CD4-positive, alpha-beta T cell treated with Interleukin-12 subunit alpha and Interleukin-12 subunit beta, for 1 hour (primary cell): ENCODE measurements at places on chromosomes 5 and 9.
A peak's percentile ranks its signal among the peaks of the same experiment; 100 is the strongest.

DNA sequence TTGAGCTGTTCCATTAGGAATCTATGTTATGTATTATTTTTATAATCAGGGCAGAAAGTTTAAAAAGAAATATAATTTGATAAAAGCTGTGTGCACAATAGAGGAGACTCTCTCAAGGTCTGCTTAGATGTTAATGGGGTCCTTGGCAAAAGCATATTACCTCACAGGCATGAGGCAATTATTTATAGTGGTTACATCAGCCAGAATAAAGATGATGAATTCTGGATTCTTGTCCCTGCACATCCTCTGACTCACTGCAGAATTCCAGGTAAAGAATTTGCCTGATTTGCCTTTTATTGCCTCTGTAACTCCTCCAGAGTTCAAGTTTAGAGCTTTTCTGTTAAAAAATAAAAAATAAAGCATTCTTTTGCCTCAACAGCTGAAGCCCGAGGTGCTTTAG is 253.6 kb downstream of the MAST4 start:
- DNase-seq: no peak

DNA sequence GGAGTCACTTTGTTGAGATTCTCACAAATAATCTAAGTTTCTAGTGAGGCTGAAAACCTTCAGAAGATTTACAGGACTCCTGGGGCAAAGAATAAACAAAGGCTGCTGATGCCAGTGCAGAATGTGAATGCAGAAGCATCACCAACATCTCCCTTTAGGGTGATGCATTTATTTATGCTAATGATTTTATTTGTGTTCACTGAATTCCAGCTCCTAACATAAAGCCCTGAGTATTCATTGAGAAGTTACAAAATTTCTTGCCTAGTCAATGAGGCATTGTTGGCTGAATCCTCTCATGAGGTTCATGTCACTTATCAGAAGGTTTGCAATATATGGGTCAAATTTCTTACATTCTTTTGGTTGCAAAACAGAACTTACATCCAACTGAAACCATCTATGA is 70.0 kb downstream of the GRIN3A start:
- no peak for DNase-seq

GRCh38 chr9:93260263-93261066 is 76.5 kb downstream of the WNK2 start:
- no peak for DNase-seq

- DNase-seq: no peak
These were observed 489.8 kb downstream of the MAT2B start for GRCh38 chr5:163995206-163995605.

GRCh38 chr5:89584339-89584956 is 701.5 kb upstream of the MEF2C start:
- DNase-seq: no peak

DNA sequence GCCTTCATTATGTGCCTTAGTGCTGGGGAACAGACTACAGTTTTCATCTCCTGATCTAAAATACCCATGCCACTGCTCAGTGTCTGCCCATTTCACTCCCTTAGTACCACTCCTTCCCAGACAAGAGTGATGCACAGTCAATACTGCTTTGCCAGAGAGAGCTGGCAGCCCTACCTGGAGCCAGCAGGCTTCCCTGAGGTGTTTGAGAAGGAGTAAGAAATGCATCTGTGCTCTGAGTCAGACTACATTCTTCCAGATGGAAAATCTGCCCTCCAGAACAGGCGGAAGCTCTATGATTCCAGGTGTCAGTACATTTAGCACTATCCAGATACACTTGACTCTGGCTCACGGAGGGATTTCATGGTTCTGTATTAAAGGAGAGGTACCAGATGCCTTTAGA is 209.8 kb downstream of the BRINP1 start:
- DNase-seq: no peak

DNA sequence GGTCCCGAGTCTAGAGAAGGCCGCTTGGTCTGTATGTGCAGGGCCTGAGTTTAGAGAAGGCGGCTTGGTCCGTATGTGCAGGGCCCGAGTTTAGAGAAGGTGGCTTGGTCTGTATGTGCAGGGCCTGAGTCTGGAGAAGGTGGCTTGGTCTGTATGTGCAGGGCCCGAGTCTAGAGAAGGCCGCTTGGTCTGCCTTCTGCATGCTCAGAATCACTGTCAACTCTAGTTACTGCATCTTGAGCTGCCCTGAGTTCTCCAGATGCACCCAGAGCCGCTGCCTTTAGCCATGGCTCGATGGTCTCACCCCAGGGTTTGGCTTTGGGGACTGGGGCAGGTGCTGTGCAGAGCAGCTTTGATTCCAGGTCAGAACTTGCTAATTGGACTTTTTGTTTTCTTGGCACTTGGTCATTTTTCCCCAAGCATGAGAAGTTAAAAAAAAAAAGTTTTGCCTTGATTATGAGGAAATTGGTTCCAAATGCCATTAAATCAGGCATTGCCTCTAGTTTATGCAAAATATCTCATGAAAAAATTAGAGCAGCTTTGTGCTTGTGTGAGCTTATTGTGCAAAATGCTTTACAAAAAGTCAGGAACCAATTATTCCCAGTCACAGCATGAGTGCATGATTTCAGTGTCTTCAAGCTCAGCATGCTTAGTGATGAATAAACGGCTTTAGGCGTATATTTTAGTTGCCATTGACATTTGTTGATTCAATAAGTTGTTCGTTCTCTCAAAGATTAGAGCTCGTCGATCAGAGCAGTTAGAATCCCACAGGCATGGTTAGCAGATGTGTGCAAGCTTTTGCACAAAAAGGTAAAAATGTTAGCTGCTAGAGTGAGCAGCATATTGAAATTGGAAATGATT is 25.4 kb upstream of the EXOC3 start:
- no peak for DNase-seq

DNA sequence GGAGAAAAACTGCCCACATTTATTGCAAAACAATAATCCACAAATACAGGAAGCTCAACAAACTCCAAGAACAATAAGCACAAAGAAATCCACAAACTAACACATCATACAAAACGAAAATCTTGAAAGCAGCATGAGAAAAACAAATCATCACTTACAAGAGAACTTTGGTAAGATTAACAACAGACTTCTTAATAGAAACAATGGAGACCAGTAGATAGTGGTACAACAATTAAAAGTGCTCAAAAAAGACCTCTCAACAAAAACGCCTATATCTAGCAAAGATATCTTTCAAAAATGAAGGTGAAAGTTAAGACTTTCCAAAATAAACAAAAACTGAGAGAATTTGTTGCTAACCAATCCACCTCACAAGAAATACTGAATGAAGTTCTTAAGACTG is 38.4 kb downstream of the CDKL3 start:
- no peak for DNase-seq

DNA sequence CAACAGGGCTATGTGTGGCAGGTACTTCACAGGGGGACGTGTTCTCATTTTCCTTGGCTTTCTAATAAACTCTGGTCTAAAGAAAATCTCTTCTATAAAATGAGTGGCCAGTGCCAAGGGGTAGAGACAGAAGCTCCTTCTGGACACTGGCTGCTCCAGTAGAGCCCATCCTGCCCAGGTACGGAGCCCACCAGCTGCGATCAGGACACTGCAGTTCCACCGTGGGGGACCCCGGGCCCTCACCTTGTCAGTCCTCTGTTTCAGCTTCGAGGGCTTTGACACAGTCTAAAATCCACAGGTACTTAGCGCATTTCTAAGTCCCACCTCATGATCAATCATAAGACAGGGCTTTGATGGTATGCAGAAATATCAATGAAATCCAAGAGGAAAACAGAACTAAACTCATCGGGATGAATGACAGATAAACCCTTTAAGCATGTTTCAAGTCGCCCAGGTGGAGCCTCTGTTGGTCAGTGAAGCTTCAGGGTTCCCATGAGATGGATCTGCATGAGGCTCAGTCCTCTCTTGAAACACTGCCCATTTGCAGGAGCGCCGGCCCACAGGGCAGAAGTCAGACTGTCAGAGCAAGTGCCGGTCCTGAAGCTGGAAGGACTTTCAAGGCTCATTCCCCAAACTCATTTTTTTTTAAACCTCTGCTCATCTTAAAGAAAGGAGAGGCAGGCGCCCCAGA is 20.3 kb upstream of the TERT start:
- no peak for DNase-seq

DNA sequence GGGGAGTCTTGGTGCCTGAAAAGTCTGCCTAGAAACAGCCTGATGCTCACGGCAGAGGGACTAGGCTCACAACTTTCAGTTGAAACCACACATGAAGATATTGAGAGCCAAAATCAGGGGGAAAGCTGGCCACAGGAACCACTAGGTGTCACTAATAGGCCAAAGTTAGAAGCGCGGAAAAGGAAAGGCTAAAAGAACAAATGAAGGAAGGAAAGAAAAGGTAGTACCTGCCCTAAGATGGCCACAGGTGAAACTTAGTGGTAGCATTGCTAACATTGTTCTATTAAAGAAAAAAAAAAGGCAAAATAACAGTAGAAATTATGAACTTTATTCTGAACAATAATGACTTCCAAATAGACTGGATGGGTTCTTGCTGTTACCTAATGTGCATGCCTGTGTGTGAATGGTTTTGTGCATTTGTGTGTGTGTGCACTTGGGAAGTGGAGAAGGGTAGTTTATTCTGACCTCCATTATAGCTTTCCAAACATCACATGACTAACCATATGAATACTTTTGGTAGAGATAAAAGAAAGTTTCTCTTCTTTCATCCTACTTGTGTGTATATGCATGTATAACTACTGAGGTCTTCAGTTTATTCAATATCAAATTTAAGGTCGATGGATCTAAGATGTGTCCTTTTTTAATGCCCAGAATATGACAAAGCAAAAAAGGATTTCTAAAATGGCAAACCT is 2.1 kb upstream of the RFESD start:
- peak; percentile 70 for DNase-seq

DNA sequence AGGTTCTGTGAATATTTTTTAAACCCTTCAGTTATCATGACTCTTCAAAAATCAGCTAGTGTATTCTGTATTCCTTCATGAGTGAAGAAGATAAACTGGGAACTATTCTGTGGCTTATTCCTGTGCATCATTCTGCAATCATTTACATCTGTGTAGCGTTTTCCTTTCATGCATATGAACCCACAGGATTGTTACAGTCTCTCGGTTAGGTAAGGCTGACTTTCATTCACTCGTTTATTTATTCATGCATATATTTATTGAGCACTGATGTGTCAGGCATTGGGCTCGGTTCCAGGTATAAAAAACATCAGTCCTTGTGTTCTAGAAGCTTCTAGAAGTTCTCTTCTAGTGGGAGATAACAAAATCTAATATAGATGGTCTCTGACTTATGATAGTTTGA is 318.4 kb downstream of the MAN2A1 start:
- DNase-seq: no peak
